ENCODE measurements at places on chromosomes 4 and X.

GRCh38 chr4:2968381-2968780 lies 5.0 kb downstream of the GRK4 start:
- no peak for DNase-seq

DNA sequence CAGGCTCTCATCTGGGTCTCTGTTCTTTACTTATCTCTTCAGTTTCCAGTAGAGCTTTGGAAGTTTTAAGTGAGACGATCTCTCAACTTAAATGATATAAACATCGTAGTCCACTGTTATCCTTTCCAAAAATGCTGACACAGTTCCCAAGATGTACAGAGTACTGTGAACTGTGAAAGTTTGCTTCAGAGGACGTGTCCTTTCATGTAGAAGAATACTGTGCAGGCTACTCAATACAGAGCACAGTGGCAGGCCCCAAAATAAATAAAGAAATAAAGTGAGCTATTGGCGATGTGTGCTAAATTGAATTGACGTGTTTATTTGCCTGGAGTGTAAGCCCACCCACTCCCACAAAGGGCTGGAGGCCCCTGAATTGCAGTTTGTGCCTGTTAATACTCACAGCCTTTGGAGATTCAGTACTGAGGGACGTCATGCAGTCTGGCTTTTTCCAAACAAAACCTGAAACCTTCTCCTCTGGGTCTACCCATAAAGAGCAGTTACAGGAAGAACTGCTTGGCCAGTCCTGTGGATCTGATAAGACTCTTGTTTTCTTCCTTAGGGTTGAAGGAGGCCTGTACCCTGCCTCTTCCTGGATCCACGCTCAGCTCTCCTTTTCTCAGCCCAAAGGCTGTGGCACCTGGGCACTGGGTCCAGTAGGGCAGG lies 66.1 kb downstream of the SOWAHB start:
- DNase-seq, result no peak

GRCh38 chrX:117407449-117408150 lies 709.0 kb downstream of the KLHL13 start:
- no peak for DNase-seq

GRCh38 chrX:77431227-77431626 lies 16.0 kb upstream of the FGF16 start:
- peak; percentile 67 for DNase-seq

- no peak for DNase-seq
These were observed 38.2 kb upstream of the NAA11 start for GRCh38 chr4:79364061-79364460.

DNA sequence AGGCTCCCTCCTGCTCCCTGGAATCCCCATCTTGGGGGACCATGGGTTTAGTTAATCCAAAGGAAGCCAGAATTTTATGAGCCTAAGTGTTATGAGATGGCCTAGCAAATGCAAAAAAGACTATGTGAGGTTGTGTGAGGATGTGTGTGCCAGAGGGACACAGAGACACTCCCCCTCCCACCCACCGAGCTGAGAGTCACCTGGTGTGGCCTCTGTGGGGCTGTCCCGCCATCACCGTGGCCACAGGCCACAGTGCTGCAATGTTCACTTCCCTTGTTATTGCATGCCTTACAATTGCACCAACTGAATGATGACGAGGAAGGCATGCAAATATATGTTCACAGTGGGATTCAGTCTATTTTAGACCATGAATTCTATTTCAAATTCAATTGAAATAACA lies 601 bp upstream of the FGFBP2 start:
- no peak for DNase-seq

DNA sequence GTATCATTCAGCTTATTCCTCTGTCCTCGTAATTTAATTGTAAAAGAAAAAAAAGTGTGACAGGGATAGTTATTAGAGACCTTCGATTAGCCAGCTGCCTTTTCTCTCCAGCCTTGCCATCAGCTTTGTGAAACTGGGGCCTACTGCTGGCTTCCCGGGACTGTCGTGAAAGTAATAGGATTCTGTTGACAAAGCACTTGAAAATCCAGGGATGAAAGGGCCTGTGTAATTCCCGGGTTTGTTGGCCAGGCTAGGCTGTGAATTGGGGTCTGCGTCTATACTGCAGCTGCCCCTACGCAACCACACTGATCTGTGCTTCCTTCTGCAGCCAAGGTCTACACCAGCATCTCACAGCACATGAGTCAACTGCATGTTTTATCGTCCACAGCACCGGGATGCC lies 120.4 kb upstream of the SCML1 start:
- no peak for DNase-seq

- DNase-seq, result no peak
These were observed 246.8 kb downstream of the ADGRL3 start for GRCh38 chr4:61446941-61447340.

GRCh38 chrX:15143050-15143824 lies 126.6 kb downstream of the ASB9 start:
- DNase-seq, result peak; percentile 31

- no peak for DNase-seq
These were observed 327 bp downstream of the PNPLA4 start for GRCh38 chrX:7926914-7927258.

- DNase-seq, result no peak
These were observed 208.8 kb downstream of the MAGEB17 start for GRCh38 chrX:16376056-16376455.

DNA sequence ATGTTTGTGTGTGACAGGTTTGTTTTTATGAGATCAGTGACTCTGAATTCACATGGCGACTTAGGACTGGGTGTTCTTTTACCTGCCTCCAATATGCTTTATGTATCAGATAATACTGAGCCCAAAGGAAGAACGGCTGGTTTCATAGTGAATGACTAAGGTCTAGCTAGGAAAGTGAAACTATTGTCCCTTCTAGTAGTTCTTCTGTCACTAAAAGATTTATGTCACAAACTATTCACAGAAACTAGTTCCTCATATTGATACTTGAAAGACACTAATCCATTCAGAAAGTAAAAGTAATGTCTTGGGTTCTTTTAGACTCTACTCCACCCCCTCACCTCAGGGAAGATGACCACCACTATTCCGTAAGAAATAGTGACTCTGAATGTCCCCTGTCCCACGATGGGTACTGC lies 81.7 kb downstream of the EGF start:
- no peak for DNase-seq

GRCh38 chrX:74949717-74950116 lies 24.5 kb upstream of the NEXMIF start:
- no peak for DNase-seq

GRCh38 chr4:164731827-164732474 lies 22.0 kb upstream of the SMIM31 start:
- peak; percentile 70 for DNase-seq

DNA sequence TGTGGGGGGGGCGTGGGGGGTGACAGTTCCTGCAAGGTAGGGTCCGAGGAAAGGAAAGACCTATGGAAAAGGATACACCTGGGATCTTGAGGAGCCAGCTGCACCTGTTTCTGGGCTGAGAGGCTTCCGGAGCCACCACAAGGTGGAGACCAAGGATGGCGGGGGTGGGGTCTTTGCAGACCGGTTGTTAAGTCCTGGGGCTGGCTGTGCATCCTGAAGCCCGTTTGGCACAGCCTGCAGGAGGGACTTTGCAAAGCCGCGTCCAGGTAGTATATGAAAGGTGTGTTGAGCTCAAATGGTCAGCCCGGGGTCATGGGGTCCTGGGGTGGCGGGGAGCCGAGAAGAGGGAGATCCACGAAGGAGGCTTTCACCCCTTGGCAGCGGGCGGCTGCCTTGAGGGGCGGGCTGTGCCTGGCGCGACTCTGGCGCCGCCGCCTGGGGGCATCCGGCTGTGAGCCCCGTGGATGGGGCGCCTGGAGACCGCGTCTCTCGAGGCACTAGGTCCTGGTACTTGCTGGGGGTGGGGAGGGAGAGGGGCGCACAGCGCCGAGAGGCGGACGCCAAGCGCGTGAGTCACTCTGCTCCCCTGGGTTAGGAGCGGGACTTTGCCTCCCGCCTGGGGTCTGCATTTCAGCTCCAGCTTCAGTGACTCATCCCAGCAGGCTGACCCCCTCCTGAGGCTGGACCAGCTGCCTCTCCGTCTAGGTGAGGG lies 58.2 kb upstream of the DYNLT3 start:
- peak; percentile 3 for DNase-seq

DNA sequence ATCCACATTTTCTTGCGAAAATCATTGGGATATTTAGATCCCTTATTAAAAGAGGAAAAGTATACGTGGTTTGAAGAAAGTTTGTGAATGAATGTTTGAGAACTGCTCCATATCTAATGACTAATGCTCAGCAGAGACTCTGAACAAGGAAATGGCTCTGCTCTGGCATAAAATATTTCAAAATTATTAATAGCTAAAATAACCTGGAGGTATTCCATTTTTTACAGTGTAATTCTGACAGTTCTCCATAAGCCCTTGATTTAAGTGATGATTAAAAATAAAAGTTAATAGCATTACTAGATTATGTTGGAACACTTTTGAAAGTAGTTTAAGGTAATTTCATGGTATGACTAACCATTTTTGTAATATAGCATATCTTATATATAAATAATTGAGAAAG lies 1276.9 kb upstream of the TENM3 start:
- no peak for DNase-seq

DNA sequence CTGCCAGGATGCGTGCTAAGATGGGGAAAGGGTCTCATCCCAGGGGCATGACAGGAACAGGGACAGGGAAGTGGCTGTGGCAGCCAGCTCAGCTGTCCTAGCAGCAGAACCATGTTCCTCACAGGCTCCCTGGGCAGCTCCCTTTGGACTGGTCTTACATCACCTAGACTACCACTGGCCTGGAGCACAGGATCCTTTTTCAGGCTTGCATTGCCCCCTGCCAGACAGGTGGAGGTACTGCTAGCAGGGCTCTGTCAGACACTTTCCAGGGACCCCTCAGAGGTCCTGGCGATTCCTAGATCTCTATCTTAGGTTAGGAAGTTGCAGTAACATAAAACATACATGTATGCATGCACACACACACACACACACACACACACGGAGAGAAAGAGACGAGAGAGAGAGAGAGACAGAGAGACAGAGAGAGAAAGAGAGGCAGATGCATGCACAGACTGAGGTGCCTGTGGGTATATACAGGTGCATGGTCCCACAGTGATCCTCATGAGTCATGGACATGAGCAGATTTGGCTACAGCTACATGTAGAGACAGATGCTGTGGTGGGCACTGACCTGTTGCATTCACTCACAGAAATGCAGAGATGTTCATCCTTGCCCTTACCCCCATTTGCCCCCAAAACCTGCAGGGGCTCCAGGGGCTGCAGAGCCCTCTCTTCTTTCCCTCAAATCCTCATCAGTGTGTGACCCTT lies 63.6 kb downstream of the STARD8 start:
- peak; percentile 53 for DNase-seq

- no peak for DNase-seq
These were observed 62.1 kb downstream of the EDNRA start for GRCh38 chr4:147543034-147543433.

GRCh38 chrX:43065978-43066377 lies 288.0 kb upstream of the PPP1R2C start:
- DNase-seq, result no peak

- DNase-seq, result peak; percentile 19
These were observed 1.5 kb upstream of the TSPAN5 start for GRCh38 chr4:98659741-98660462.

- no peak for DNase-seq
These were observed 97.3 kb upstream of the GRIA3 start for GRCh38 chrX:123086768-123087167.

Data from GM03348 (cell line).